CD4-positive, alpha-beta T cell (primary cell): ENCODE measurements at places on chromosomes 7 and 10.

GRCh38 chr10:119518176-119518575, 24.3 kb downstream of the RGS10 start:
- no peak for DNase-seq

DNA sequence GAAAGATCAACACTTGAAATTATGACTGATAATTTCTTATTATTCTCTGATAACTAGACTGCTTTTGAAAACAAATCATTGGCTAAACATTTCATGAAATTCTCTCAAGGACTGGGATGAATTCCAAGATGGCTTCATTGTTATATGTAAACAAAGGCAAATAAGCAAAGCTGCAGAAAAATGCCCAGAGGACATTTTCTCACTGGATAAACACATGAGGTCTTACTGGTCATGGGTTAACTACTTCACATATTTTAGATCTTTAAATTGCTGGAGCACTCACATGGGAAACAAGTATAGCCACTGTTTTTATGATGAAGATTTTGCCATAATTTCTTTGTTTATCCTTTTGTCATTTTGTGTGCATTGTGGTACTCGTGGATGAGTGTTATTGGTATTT, 239.1 kb downstream of the PHF14 start:
- no peak for DNase-seq

DNA sequence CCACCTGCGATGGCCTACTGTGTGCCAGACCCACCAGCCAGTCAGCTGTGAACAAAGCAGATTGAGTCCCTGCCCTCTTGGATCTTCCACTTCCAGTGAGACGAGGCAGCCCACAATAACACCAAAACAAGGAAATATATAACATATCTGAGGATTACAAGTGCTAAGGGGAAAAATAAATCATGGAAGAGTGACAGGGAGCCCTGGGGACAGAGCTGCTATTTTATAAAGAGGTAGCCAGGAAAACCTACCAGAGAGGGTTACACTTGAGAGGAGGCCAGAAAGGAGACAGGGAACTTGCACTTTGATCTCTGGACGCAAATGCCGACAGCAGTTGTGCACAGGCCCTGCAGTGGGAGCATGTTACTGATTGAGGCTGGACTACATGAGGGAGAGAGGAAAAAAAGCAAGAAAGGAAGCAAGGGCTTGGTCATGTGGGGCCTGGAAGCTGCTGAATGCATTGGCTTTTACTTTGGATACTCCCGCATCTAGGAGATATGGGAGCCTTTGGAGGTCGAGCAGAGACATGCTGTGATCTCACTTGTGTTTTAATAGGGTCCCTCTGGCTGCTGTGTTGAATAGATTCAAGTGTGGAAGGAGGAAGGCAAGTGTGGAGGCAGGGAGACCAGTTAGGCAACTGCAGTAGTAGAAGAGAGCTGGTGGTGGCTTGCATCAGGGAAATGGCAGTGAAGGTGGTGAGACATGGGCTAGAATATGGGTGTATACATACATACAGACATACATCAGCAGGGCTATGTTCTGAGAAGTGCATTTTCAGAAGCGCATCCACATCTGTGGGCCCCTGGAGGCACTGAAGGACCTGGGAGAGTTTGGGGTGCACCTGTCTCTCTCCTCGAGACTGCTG, 26.2 kb downstream of the MINDY4 start:
- DNase-seq, result no peak

GRCh38 chr10:49512121-49512809, 26.7 kb downstream of the ERCC6 start:
- no peak for DNase-seq

- no peak for DNase-seq
These were observed 71.8 kb downstream of the LRRN3 start for GRCh38 chr7:111162692-111163091.
